ENCODE measurements at places on chromosomes 1 and 21.

GRCh38 chr1:156493742-156494141 lies 6.8 kb downstream of the MEF2D start:
- DNase-seq = no peak

- no peak for DNase-seq
Observed at GRCh38 chr1:245263529-245264095, 108.8 kb downstream of the KIF26B start.

DNA sequence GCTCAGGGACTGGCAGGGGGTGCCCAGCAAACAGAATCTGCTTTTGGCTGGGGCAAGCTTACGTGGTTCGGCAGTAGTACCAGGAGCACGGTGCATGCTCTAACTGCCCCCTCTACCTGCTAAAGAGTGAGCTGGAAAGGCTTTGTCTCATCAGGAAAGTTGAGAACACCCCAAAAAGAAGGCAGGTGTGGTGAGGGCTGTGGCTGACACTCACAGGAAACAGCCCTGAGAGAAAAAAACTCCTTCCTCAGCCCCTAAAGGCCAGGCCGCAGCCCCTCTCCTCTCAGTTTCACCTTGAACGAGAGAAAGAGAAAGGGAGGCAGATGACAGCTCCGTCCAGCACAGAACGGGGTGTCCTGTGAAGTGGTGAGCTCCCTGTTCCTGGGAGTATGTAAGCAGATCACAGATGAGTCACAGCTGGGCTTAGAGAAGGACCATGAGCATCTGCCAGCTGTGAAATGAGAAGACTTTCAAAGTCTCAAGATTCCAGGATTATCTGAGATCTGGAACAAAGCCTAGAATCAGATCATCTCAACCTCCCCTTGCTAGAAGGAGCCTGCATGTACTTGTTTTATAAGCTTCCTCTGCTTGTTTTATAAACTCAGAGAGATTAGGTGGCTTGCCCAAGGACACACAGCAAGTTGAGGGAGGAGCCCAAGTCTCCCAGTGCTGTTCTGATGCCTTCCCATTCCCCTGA lies 13.4 kb downstream of the LAPTM5 start:
- no peak for DNase-seq

GRCh38 chr1:57578680-57579079 lies 154.8 kb upstream of the DAB1 start:
- no peak for DNase-seq

DNA sequence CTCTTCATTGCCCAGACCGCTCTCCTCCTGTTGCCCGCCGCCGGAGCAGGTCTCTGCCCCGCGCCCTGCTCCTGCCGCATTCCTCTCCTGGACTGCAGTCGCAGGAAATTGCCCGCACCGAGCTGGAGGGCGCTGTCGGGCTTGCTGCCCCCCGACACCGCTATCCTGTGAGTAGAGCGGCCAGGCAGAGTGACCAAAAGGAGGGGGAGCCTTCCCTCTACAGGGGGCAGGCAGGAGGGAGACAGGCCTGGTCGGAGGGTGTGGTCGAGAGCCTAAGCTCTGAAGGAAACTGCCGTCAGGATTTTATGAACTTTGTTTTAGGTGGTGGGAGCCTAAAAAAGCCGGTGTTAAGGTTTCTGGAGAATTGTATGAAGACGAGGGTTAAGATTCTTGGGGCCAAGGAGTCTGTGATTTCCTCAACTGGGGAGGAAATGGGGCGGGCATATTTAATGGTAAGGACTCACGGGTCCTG lies 517 bp downstream of the LRIG2 start:
- no peak for DNase-seq

GRCh38 chr1:244205171-244205570 lies 154.1 kb downstream of the ZBTB18 start:
- no peak for DNase-seq

GRCh38 chr1:192892934-192893333 lies 84.1 kb downstream of the RGS2 start:
- DNase-seq = no peak

DNA sequence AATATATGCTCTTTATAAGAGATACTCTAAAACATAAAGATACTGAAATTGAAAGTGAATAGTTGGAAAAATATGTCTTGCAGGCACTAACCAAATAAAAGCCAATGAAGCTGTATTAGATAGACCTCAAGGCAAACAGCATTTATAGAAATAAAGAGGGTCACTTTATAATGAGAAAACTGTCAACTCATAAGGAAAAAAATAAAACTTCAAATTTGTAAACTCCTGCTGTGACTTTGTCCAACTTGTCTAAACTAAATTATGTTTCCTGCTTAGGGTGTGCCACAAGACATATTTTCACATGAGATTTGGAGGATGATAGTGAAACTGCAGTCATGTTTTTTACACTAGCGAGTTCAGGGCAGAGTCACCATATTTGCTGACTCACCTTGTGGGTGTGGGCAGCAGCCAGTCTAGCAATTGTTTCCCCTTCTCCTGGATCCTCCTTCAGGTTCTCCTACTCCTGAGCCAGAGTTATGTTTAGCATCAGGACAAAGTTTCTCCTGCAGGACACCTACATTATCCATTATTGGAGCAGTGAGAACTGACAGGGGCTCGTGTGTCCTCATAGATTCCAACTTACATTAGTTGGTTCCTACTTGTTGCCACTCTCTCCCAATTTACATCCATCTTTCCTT lies 43.8 kb downstream of the CD53 start:
- no peak for DNase-seq

DNA sequence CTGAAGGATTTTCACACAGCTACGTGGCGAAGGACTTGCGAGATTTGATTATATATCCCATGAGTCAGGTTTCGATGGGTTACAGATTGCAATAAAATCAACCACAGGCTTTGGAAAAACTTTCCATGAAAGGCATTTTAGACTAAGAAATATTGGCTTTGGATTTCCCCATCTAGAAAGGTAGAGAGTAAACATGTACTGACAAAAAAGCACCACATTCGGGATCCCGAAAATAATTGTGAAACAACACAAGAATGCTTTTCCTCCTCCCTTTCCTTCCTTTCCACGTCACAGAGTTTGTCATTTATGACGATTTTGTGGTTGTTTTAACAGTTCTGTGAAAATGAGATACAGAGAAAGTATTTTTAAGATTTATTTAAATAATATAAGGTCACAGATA lies 38.5 kb downstream of the TGFB2 start:
- DNase-seq = no peak
